Aorta (tissue), 5 donors: ENCODE measurements at places on chromosomes 12 and 14. TPM values are rescaled to one million over a fixed set of nuclear protein-coding genes. Genes with fewer than 3 reads are reported as not detected.

DNA sequence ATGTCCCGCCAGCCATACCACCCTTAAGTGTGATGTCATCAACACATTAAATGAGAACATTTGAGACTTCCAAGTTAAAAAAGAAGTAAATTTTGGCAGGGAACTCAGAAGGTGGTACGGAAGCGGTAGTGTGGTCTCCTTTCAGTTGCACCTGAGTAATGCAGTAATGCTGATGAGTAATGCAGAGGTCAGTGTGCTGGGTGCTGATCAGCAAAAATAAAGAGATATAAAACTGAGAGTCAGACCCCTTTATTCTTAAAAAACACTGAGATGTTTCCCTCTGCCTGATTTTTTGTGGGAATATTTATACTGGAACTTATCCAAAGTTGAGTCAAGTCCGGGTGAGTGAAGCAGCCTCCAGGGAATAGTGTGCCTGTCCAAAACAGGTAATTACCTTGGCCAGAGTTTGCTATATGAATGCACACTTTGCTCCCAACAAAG, 370.6 kb upstream of the PRICKLE1 start:
- no peak for DNase-seq

The OR4N2 gene
- total RNA-seq: not detected

- DNase-seq: no peak
Observed at GRCh38 chr14:61655777-61656176, 39.5 kb upstream of the HIF1A start.

The CLEC12A gene
- total RNA-seq: 3.6 TPM

GRCh38 chr12:79082595-79082994, 218.0 kb downstream of the SYT1 start:
- DNase-seq: no peak

The C12orf60 gene
- 0.91 TPM for total RNA-seq

GRCh38 chr12:131242741-131243496, 289.2 kb downstream of the ADGRD1 start:
- DNase-seq: no peak

- DNase-seq: no peak
Observed at GRCh38 chr12:57524814-57525614, 2.4 kb downstream of the MBD6 start.

DNA sequence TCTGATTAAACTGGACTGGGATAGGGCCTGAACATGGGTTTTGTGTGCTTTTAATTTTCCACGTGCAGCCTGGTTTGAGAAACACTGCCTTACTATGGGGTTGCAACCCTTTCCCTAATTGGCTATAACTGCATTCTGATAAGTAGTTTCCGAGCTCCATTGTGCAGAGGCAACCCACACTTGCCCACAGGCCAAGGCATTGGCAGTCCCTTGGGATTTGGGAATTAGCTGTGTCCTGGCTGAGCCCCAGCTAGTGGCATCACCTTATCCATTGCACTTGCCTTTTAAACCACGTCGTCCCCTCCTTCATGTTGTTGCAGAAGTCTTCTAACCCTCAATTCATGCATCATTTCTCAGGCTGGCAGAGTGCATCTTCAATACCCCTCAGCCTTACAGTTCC, 10.2 kb downstream of the VCPKMT start:
- no peak for DNase-seq

The HOXC5 gene
- 3.9 TPM for total RNA-seq

The EML5 gene
- 1.6 TPM for total RNA-seq

DNA sequence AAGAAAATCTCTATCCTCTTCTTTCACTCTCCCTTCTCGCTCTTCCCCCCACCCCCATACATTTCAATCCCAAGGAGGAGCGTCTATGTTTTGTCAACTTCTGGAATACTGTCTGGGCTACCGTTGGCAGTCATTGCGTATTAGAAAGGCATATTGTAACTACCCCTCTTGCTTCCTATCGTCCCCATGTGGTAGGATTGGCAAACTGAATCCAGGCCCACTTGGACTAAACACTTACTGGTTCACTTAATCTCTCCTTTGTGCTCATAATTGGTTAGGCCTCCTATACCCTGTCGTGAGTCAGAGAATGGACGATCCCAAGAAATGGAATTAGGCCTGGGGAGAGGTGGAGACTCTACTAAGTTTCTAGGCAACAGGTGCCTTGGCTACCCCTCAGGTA, 68.8 kb upstream of the SLC8A3 start:
- DNase-seq: no peak

GRCh38 chr12:108119126-108119973, 9.7 kb upstream of the WSCD2 start:
- no peak for DNase-seq

GRCh38 chr14:30283822-30284446, 275.0 kb upstream of the G2E3 start:
- DNase-seq: no peak

The OR4K13 gene
- total RNA-seq: not detected

DNA sequence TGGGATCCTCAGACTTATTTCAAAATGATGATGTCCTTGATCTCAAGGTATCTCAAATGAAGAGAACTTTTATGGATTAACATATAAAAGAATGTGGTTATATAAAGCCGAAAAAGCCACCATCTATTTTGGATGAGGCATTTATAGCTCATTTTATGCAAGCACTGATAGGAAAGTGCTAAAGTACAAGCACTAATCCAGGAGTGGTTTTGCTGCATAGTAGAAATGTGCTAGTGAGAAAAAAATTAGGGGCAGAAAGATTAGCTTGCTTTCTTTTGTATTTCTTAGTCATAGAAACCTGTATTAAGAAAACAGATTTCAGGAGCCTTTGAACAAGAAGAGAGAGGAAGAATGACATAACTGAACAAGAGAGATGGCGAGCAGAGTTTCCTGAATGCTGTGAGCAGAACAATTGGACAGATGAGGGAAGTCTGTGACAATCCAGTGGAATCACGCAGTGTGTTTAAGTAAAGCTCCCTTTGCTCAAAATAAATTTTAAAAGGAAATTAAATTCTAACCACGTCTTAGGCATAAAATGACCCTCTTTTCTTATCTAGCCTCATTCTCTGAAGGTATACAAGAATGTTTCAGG, 238.2 kb upstream of the NOVA1 start:
- no peak for DNase-seq

GRCh38 chr12:24127919-24128721, 178.7 kb upstream of the SOX5 start:
- DNase-seq: no peak

DNA sequence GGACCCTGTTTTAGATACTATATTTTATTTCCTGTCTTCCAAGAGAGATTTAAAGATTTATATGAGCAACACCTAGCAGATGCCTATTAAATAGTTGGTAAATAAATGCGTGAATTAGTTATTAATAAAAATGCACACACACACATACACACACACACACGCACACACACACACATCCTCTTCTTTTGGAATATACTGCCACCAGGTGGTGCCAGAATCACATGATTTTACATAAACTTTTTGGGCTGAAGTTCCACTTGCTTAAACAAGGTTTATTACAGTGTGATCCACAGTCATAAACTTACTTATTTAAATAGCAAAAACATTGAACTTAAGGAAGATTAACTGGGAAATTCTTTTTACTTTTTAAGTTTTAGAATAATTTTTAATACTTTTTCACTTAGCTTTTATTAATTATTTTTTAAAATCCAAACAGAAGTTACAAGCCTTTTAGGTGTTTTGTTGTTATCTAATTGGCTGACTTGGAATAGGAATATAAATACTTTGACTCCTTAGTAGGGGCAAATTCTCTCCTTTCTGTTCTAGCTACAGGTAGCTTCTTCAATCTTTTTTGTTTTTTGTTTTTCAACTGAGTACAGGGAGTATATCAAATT, 17.5 kb downstream of the RAD51B start:
- DNase-seq: no peak

GRCh38 chr12:56165369-56165768, 7.2 kb downstream of the MYL6 start:
- DNase-seq: no peak

The SERPINA9 gene
- not detected for total RNA-seq

GRCh38 chr14:28061006-28061405, 705.6 kb upstream of the FOXG1 start:
- DNase-seq: no peak

The IAPP gene
- not detected for total RNA-seq

DNA sequence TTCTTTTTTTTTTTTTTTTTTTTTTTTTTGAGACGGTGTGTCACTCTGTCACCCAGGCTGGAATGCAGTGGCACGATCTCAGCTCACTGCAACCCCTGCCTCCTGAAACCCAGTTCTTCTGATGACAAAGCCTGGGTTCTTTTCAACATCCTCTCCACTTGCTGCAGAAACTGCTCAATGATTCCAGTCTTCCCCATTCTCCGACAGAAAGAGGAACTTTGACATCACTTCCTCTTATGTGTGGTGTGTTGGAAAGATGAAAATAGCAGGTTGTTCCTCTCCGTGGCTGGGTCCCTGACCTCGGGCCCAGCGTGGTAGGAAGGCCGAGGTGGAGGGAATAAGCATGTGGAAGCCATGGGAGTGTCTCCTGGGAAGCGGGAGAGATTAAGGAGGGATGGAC, 198.4 kb downstream of the PHETA1 start:
- DNase-seq: no peak

DNA sequence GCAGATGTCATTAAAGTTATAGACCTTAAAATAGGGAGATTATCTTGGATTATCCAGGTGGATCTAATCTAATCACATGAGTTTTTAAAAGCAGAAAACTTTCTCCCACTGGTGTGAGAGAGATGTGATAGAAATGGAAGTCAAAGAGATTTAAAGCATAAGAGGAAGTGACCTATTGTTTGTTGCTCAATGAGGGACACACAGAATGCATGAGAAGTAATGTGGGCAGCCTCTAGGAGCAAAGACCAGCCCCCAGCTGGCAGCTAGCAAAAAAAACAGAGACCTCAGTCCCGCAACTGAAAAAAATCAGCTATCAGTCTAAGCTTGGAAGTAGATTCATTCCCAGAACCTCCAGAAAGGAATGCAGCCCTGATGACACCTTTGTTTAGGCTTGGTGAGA, 24.6 kb upstream of the ANP32D start:
- DNase-seq: no peak

- DNase-seq: no peak
Observed at GRCh38 chr12:72277415-72277814, 5.2 kb downstream of the TRHDE start.

The PROX2 gene
- not detected for total RNA-seq

DNA sequence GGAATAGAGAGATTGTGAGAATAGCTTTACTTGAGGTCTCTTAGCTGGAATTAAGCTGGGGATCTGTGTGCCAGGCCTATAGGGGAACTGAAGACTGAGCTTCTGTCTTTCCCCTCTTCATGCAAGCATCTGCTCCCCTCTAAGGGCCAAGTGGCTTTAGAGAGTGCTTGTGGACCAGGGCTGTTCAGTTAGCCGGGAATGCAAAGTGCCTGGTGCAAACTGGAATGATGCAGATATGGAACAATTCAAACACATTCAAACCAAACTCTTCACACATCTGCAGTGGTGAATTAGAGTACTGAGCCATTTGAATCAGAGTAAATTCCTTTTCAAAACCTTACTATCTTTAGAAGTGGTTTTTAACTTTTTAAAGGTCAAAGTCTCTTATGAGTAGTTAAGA, 99.0 kb downstream of the LIN7A start:
- no peak for DNase-seq

The OVCH1 gene
- 1.0 TPM for total RNA-seq

The KRT3 gene
- not detected for total RNA-seq

The LRFN5 gene
- total RNA-seq: 5.5 TPM

The LRRC43 gene
- total RNA-seq: not detected

- no peak for DNase-seq
Observed at GRCh38 chr12:127485528-127485927, 781.4 kb upstream of the TMEM132C start.

- DNase-seq: no peak
Observed at GRCh38 chr14:99790201-99790977, 2.8 kb upstream of the EML1 start.

The AJUBA gene
- total RNA-seq: 12.9 TPM

DNA sequence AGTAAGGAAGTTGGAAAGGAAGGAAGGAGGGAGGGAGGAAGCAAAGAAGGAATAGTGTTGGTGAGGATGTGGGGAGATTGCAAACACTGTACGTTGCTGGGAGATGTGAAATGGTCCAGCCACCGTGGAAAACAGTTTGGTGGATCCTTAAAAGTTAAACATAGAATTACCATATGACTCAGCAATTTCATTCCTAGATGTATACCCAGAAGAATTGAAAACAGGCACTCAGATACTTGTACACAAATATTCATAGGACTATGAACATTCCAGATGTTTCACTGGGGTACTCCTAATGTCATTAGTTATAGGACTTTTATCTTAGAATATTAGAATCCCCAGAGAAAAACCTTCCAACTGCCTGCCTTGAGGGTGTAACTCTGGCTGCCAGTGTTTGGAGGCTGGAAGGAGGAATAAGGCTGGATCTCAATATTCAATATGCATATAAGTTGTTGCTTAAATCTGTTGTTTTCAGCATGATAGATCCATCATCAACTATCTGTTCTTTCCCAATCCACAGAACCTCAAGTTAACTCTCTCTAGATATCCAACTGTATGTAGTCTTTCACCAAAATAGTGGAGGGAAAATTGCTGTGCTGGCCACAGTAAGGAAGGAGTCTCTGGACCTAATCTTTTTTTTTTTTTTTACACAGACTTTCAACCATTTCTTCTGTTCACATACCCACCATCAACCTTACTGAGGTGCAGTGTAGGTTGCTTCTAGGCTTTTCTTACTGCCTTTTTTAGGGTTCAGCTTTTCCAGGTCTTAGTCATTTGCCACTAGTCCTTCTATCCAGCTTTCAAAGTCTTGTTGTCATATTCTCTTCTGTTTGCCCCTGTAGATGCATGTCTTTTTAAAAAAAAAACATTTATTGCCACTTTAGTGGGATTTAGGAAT, 94.5 kb downstream of the DNAI7 start:
- DNase-seq: no peak

DNA sequence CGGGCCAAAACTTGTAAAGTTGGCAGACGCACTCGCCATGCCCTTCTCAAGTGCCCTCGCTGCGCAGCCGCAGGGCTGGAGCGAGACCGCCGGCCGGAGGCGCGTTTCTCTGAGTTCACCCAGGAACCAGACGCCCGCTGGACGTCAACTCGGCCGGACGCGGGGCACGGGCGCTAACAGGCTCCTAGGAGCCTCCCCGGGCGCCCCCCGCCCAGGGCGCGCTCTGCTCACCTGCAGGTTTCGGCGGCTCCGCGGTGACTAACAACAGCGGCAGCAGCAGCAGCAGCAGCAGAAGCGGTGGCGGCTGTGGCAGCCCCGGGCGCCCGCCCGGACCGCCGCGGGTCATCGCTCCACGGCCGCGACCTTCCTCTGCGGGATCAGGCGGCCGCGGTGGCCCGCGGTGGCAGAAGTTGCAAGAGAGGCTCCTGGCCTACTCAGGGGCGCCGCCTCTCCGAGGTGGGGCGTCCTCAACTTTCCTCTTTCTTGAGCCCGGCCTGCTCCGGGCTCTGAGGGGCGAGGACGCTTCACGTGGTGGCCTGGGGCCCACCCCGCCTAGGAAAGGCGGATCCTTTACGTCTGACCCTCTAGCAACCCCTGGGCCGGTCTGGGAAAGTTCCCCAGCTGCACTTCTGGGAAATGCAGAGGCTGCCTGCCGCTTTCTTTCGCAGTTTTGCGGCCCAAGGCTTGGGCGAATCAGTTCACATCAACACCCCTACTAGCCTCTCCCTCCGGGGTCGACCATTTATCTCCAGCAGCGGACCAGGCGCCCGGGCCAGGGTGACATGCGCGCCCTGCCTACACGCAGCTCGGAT, at the start of gene PLBD1:
Gene PLBD1 (minus strand): TSS at position 533 of the 812 bp plus-strand sequence. CDS start 187 bp downstream, at position 346.
- peak; percentile 85 for DNase-seq

GRCh38 chr12:82698708-82699564, 12.2 kb downstream of the TMTC2 start:
- no peak for DNase-seq

The SLC5A8 gene
- not detected for total RNA-seq

GRCh38 chr14:35336494-35337268, 44.5 kb downstream of the PSMA6 start:
- peak; percentile 94 for DNase-seq

- DNase-seq: no peak
Observed at GRCh38 chr14:70905301-70905700, 2.0 kb upstream of the PCNX1 start.
